ENCODE measurements at places on chromosomes 12 and 14.

DNA sequence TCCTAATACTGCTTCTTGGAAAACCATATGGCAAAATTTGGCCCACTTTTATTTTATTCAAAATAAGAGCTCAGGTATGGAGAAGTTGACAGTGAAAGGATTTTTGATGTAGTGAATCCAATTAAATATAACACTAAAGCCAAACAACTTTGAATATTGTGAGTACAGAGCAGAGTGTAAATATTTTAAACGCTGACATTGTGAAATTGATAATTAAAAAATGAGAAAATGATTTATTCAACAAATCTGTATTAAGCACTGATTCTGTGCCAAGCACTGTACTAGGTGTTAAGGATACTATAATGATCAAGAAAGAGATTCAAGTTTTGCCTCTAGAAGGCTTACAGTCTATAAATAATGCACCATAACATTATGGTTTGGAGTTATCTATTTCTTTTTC is 50.5 kb downstream of the ATL1 start:
- DNase-seq, result no peak

DNA sequence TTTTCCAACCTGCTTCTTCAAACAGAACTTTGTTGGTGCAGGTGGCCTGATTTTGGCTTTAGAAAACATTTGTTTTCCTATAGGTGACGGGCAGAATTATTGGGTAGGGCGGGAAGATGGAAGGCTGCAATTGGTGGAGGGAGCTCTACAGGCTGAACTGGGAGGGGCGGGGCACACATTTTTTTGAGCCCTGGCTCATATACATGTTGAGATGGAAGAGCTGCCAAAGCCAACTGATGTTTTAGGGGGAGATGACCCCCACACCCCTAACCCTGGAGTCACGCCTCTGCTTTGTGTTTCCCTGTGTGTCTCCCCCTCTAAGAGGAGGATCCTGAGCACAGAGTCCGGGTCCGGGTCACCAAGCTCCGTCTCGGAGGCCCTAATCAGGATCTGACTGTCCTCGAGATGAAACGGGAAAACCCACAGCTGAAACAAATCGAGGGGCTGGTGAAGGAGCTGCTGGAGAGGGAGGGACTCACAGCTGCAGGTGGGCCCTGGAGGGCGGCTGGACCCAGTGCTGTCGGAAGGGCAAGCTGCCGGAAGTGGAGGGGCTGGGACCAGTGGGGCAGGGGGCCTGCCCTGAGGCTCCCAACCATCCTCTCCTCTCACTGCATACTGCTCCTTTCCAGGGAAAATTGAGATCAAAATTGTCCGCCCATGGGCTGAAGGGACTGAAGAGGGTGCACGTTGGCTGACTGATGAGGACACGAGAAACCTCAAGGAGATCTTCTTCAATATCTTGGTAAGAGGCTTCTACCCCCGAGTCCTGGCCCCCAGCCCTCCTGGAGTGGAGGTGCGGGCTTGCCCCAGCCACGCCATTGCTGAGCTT is 18.6 kb downstream of the AGAP2 start:
- DNase-seq, result no peak

GRCh38 chr12:82698708-82699564 is 12.2 kb downstream of the TMTC2 start:
- no peak for DNase-seq

- no peak for DNase-seq
Measured at GRCh38 chr14:64400829-64401459, 12.8 kb downstream of the MTHFD1 start.

DNA sequence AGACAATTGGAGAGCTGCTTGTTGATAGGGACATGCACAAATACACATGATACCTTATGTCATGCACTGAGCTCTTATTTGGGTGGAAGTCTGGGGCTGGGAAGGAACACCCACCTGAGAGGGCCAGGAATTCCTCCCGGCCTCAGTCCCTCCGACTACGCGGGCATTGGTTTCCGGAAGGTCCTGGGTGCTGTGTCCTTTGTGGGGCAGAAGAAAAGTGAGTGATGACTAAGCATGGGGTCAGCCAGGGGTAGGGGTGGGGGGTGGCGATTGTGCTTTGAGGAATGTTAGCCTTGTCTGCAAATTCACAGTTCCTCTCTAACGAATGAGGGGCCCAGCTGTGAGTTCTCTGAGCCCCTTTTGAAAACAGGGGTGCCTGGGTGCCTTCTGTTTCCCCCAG is 798 bp downstream of the CELA1 start:
- DNase-seq, result no peak

DNA sequence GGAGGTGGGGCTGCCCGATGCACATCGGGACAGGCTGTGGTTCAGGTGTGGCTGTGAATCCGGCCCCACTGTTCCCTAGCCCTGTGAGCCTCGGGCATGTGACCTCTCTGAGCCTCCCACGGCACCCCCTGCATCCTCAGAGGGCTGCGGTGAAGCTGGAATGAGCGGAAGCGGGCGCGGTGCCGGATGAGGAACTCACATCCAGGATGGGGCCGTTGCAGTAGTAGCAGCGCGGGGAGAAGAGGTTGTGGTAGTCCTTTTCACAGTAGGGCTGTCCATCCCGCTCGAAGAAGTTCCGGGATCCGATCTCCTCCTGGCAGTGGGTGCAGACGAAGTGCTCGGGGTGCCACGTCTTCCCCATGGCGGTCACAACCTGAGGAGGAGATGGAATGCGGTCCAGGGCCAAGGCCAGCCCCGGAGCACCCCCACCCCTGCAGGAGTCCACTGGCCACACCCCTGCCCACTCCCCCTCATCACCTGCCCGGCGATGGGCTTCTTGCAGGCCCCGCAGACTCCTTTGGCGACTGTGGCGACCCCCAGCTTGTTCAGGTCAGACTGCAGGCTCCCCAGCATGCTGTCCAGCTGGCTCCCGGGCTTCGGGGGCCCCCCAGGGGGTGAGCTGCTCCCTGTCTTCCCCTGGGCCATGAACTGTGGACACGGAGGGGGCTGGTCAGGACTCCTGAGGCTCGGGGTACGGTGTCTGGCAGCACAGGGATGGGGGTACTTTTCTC is 13.9 kb upstream of the RPLP0 start:
- DNase-seq, result no peak

GRCh38 chr14:61611880-61612630 is 83.3 kb upstream of the HIF1A start:
- DNase-seq, result no peak

- no peak for DNase-seq
Measured at GRCh38 chr12:60830381-60830780, 1234.6 kb downstream of the SLC16A7 start.

DNA sequence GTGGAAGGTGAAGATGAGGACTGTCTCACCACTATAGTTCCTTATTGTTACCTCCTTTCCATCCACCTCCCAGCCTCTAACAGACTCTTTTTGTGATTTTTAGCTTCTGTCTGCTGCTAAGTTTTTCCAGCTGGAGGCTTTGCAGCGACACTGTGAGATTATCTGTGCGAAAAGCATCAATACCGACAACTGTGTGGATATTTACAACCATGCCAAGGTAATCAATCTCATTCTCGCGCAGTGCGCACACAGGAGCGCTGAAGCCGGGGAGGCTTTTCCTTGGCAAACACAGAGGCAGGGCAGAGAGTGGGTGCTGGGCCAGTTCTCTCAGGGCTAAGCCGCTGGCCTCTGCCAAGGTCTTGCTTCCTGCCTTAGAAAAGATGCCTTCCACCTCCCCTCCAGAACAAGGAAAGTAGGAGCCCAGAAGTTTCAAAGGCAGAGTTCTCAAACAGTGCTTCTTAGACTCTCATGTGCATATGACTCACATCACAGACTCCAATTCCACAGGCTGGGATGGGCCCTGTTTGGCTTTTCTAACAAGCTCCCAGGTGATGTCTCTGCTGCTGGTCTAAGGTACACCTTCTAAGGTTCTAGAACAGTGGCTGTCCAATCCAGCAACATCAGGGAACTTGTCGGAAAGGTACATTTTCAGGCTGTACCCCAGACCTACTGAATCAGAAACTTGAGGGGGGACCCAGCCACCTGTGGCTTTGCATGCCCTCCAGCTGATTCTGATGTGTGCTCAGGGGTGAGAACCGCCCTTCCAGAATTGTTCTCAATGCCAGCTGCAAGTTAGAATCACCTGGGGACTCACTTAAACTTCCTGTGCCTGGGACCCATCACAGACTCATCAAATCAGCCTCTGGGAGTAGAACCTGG is 33.8 kb upstream of the PWP1 start:
- no peak for DNase-seq

- no peak for DNase-seq
Measured at GRCh38 chr12:92042791-92043531, 102.7 kb downstream of the BTG1 start.

DNA sequence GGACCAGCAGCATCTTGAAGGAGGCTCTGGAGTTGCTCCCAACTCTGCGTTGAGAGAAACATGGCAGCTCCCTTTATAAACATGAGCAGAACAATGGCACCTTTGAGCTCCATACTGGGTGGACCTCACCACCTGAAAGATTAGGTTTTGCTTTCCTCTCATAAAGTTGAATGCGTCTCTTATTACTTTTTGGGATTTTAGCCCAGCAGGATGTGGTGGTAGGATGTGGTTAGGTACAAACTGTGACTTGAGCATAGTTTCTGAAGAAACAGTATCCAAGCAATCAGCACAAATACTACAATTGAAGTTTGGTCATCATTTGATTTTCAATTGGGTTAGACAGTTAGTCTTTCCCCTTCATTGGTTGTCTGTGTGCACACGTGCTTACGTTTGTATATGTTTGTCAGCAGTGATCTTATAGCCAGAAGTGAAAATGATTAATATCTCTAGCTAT is at the start of gene PRR4:
Gene PRR4 (minus strand): TSS at position 51 of the 454 bp plus-strand sequence. CDS start 38 bp downstream, at position 13.
- no peak for DNase-seq

GRCh38 chr12:40602562-40602961 is 89.7 kb upstream of the CNTN1 start:
- no peak for DNase-seq

DNA sequence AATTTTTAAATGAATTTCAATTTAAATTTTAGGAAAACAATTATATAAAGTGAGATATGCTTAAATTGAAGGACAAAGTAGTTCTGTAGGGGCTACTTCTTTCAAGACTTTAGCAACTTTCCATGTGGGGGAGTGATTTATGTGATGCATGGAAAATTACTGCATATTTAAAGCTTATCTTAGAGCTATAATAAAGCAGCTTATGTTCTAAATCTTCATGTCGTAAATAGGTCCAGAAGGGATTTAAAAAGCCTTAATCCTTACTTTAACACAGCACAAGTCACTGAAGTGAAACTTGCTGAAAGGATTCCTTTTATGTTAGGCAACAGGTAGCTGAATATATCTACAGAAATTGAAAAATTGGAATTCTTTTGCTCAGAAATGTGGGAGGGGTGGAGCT is 340.4 kb downstream of the NAV3 start:
- DNase-seq, result no peak

GRCh38 chr14:68033336-68033932 is 213.9 kb downstream of the RAD51B start:
- no peak for DNase-seq

DNA sequence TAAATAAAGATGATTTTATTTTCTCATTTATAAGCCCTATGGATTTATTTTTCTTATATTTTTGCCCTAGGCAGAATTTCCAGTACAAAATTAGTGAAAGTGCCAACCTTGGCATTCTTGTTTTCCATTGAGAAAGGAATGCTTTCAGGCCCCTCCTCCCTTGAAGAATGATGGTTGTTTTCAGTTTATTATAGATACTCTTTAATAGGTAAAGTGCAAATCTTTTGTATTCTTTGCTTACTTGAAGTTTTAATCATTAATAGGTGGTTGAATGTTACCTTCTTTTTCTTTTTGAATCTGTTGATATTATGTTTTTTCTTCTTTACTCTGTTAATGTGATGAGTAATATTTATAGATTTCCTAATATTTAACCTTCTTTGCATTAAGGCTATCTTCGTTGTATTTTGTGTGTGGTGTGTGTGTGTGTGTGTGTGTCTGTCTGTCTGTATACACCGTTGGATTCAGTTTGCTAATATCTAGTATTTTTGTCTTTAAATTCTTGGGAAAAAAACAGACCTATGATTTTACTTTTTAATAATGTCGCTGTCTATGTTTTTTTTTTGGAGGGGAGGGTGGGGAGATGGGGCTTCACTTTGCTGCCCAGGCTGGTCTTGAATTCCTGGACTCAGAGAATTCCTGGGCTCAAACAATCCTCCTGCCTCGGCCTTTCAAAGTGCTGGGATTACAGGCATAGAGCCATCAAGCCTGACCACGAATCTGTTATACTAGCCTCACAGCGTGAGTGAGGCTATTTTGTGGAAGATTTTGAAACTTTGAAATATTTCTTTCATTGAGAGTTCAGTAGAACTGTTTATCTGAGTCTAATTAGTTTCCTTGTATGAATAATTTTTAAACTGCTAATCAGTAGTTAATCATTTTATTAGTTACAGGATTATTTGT is 13.5 kb downstream of the SRGAP1 start:
- DNase-seq, result no peak

- peak; percentile 79 for DNase-seq
Measured at GRCh38 chr14:61561657-61562276, 133.5 kb upstream of the HIF1A start.

DNA sequence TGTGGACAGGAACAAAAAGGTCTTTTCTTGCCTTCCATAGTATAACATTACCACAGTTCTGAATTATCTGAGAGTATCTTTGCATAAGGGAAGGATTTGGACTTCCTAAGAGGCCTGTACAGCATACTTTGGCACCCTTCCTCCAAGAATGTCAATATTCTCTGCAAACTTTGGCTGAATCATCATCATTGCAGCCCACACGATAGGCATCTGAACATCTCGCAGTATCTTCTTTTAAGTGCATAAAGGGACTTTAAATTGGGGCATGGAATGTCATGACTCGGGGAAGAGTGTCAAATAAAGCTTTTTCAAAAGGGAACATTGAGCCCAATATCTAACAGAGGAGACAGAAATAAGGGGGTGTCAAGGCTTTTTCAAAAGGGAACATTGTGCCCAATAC is 646.2 kb upstream of the STXBP6 start:
- no peak for DNase-seq

DNA sequence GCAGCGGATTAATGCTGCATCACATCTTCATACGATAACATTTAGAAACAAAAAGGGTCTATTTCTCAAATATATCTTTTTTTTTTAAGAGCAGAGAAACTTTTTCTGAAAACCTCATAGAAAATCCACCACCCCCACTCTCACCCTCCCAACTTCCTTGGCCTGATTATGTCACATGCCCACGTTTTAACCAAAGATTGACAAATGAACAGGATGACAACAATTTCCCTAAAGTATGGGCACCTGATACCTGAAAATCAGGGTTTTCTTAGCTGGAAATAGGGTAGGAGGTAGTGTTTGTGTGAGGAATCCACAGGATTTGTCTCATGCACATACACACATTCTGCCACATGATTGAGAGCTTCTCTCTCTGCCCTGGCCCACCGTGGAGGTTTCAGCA is 74.7 kb upstream of the MDM1 start:
- no peak for DNase-seq

DNA sequence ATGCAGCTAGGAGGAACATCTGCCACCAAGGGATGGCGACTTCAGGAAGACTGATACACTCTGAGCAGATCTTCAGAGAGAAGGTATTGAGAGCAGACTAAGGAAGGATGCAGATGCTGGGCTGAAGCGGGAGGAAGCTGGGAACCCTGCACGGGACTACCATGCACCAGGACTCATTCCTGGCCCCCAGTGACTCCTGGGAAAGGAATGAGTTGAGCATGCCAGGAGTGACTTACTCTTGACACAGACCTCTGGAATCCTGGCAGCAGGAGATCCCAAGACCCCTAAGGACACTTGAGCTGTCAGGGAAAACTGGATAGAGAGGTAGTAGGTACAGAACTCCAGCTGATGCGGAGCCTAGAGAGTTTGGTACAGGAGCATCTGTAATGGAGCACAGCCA is 336.1 kb downstream of the RPS29 start:
- no peak for DNase-seq
